Activated naive CD4-positive, alpha-beta T cell treated with anti-CD3 and anti-CD28 coated beads, Interleukin-2, amount 50 U/mL, for 72 hours (primary cell): ENCODE measurements at places on chromosomes 3 and 15.

DNA sequence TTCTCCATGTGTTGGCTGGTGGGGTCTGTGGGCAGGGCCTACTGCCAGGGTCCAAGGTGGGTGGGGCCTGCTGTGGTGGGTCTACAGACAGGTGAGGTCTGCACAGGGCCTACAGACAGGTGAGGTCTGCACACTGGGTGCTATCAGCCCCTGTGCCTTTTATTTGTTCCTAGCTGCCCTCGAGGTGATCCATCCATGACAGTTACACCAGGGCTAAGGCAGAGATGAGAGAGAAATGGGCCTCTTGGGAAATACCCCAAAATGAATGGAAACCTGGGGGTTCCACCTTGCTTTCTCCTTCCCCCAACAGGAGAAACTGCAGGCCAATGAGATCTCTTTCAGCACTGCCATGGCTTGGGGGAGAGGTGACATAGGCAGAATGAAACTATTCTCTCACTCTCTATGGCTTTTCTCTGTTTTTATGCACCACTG lies 36.4 kb downstream of the CFAP100 start:
- no peak for DNase-seq

DNA sequence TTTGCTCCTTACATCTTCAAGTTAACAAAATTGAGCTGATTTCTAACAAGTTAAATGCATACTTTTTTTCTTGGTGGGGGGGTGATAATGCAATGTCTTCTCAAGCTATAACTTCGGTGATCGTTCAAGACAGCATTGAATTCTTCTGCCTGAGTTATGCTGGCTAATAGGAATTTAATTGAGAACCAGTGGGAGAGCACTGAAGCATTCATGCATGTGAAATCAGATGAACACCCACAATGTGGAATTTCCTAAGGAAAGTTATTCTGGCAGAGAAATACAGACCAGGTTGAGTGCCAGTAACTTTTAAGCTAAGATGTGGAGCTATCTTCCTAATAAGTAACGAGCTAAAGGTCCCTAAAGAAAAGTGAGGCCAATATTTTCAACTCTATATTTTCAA lies 3.0 kb downstream of the SPATA16 start:
- DNase-seq: no peak

- DNase-seq: no peak
These were observed 353.8 kb downstream of the FGF12 start for GRCh38 chr3:192373586-192373985.

- no peak for DNase-seq
These were observed 3.7 kb upstream of the CLDN1 start for GRCh38 chr3:190325923-190326322.

GRCh38 chr3:126847061-126847460 lies 135.9 kb upstream of the PLXNA1 start:
- DNase-seq: no peak

- no peak for DNase-seq
These were observed 48.4 kb upstream of the CCK start for GRCh38 chr3:42314411-42314810.

DNA sequence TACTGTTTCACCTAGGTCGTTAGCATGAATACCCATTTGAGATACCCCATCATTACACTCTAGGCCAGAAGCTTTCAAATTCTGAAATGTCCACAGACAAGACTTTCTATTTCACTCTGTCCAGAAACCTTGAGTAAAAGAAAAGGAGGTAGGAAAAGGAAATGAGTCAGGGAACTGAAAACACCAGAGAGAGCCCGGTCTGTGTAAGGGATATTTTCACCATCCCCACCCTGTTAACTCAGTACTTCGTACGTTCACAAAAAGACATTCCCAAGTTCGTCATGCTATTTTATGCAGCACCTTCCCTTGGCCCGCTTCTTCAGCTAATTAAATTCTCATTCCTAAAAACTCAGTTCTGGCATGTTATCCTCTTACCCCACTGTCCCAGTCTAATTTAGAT lies 89.4 kb upstream of the SOX2 start:
- no peak for DNase-seq

DNA sequence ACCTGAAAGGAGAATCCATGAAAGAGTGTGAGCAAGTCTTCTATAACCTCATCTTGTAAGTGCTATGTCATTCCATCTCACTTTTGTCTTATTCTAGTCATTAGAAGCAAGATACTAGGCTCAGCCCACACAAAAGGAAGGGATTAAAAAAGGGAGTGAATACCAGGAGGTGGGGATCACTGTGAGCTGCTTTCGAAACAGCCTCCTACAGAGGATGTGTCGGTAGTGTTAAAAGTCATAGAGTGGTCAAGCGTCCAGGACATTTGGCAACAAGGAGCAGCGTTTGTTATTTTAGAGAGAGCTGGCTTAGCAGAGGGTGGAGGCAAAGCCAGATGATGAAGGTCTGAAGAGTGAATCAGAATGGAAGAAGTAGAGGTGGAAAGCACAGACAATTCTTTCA lies 11.7 kb upstream of the ZNF148 start:
- DNase-seq: no peak

DNA sequence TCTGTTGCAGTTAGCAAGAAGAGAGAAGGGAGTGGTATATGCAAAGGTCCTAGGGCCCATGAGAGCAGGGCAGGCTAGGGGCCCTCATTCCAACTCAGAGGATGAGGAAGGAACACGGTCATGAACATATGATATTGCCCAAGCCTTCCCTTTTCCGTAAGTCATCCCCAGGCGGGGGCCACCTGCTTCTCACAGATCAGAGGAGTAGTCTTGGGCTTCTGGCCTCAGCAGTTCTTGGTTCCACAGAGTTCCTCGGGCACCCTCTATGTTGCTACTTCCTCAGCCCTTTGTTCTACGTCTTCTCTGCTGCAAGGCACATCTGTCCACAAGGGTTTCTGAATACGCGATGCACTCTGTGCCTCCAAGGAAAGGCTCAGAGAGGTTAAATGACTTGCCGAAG lies 25.3 kb downstream of the EPHB3 start:
- no peak for DNase-seq

DNA sequence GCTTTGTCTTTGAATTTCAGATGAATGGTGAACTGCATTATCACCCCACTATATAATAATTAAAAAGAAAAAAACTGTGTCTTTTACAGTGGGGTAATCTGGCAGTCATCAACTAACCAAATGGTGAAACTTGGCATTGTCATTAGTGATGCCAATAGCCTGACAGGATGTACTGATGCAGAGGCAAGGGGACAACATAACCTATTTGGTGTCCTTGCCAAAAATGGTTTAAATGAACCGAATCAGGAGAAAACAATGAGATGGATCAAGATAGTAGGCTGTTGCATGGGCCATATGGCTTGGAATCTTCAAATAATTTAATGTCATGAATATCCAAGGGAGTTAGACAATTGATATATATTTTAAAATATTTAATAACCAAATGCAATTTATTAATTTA lies 738.7 kb downstream of the FHIT start:
- no peak for DNase-seq

DNA sequence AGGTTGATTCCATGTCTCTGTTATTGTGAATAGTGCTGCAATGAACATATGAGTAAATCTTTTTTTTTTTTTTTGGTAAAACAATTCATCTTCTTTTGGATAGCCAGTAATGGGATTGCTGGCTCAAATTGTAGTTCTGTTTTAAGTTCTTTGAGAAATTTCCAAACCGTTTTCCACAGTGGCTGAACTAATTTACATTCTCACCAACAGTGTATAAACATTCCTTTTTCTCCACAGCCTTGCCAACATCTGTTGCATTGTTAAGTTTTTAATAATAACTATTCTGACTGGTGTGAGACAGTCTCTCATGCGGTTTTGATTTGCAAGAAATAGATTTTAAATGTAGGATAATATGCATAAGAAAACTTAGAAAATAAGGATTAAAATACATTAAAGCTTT lies 279.0 kb upstream of the EPHA3 start:
- no peak for DNase-seq
